ENCODE measurements at places on chromosomes 16 and 17.

GRCh38 chr16:81179219-81179618 is 59.3 kb upstream of the BCO1 start:
- no peak for DNase-seq

DNA sequence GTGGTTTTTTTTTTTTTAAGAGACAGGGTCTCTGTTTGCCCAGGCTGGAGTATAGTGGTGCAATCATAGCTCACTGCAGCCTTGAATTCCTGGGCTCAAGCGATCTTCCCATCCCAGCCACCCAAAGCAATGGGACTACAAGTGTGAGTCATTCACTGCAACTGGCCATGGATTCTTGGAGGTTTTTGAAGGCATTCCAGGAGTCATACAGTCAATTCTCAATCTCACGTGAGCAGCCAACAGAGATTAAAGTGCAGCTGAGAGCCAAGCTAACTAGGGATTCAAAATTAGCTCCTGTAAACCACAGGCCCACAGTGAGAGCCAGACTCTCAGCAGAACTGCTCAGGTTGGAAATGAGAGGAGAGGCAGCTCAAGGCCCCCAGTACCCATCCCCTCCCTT is 30.2 kb downstream of the XPO6 start:
- no peak for DNase-seq

GRCh38 chr16:12276576-12276975 is 300.0 kb downstream of the SNX29 start:
- DNase-seq: no peak

- no peak for DNase-seq
These were observed 101.6 kb downstream of the MSI2 start for GRCh38 chr17:57357830-57358430.

DNA sequence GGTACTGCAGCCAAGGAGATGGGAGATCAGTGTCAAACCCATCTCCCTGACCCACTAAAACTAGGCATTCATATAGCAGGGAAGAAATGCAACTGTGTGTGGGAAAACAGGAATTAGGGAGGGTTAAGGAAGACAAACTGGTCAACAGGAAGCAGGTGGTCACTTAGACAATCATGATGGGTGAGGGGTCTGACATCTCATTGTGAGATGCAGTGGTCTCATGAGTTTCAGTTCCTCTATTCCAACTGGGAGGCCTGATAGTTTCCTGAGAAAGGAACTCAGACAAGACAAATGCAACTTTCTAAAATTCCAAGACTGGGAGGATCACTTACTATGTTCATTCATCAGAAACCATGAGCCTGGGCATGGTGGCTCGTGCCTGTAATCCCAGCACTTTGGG is 361.4 kb upstream of the C16orf82 start:
- DNase-seq: no peak

DNA sequence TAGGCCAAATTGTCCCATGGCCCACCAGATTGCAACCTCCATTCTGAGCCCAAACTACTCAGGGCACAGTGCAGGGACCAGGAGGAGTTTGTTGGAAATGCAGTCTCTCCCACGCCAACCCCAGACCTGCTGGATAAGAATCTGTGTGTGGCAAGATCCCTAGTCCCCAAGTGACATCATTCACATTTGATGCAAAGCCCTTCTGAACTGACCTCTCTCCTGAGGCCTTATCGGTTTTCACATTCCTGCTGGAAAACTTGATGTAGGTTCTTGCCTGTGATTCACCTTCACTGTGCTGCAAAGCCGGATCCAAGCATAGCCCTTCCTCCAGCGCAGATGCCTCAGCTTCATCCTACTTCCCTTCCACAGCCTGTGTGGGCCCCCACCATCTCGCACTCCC is 6.6 kb upstream of the SHCBP1 start:
- DNase-seq: no peak

GRCh38 chr17:57391076-57391825 is 134.9 kb downstream of the MSI2 start:
- no peak for DNase-seq

GRCh38 chr16:56337131-56337857 is 88.1 kb downstream of the AMFR start:
- DNase-seq: no peak

All from NCI-H2171 (cell line).